Stimulated activated CD4-positive, alpha-beta T cell treated with anti-CD3 and anti-CD28 coated beads, Interleukin-15, amount 100 ng/mL, for 1 hour (primary cell): ENCODE measurements at places on chromosomes 7 and 10.

GRCh38 chr7:155422151-155422550 lies 35.8 kb upstream of the EN2 start:
- no peak for DNase-seq

DNA sequence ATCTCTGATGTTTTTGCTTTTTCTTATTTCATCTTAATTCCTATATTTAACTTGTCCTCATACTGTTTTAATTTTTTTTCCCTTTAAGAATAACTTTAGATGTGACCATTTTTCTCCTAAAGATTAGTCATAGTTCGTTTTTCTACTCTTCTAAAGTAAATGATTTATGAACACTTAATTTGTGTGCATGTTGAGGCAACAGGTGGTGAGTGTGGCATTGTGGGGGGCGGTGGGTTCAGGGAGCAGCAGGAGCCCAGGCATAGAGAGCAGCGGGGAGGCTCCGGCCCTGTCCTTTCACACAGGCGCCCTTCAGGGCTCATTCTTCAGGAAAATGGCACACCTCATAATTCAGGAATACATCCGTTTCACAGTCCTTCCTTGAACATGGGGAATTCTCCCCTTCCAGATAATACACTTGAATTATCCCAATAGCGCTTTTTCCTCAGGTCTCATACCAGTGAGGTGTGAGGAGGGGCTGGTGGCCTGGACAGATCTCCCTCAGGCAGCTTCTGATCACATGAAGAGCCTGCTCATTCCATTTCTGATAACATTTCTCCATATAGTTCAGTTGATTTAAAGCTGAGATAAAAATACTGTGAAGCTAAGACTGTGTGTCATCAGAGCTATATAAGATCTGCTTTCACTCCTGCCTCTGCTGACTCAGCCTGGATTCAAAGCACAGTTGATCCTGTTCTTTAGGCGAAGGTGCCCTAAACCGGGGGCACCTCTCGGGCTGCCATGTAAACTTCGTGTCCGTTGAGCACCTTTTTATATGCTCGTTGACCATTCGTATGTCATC lies 40.2 kb downstream of the CUL1 start:
- DNase-seq: no peak

- no peak for DNase-seq
Measured at GRCh38 chr10:31749981-31750840, 178.4 kb downstream of the ARHGAP12 start.

- DNase-seq: no peak
Measured at GRCh38 chr7:1290026-1290678, 57.5 kb downstream of the UNCX start.

GRCh38 chr10:60594476-60595051 lies 183.7 kb upstream of the CDK1 start:
- no peak for DNase-seq

GRCh38 chr7:19317461-19317860 lies 172.2 kb upstream of the FERD3L start:
- DNase-seq: no peak

DNA sequence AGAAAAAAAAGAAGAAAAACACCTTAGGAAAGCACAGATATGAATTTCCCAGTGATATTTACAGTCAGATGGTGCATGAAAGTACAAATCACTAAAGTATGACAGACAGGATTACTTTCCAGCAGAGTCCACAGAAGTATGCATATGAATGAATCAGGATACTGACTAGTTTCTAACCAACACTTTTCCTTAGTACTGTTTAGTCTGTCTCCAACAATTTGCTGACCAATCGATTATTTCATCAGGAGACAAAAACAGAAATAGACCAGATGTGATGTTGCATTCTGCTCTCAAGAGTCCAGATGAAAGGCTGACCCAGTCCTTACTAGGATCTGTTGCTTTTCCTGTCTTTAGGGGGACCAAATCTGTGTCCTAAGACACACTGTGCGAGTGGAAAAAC lies 14.6 kb downstream of the SLC35B4 start:
- DNase-seq: no peak

- no peak for DNase-seq
Measured at GRCh38 chr10:8453587-8453986, 399.1 kb downstream of the GATA3 start.

DNA sequence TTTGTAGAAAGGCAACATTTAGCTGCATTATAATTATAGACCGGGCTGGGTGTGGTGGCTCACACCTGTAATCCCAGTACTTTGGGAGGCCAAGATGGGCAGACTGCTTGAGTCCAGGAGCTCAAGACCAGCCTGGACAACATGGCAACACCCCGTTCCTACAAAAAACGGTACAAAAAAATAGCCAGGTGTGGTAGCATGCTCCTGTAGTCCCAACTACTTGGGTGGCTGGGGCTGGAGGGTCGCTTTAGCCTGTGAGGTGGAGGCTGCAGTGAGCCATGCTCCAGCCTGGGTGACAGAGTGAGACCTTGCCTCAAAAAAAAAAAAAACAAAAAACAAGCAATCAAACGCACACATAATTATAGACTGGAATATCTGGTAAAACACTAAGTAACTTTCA lies 5.0 kb downstream of the YWHAG start:
- DNase-seq: no peak

GRCh38 chr7:67407392-67408071 lies 410.9 kb downstream of the TYW1 start:
- no peak for DNase-seq

DNA sequence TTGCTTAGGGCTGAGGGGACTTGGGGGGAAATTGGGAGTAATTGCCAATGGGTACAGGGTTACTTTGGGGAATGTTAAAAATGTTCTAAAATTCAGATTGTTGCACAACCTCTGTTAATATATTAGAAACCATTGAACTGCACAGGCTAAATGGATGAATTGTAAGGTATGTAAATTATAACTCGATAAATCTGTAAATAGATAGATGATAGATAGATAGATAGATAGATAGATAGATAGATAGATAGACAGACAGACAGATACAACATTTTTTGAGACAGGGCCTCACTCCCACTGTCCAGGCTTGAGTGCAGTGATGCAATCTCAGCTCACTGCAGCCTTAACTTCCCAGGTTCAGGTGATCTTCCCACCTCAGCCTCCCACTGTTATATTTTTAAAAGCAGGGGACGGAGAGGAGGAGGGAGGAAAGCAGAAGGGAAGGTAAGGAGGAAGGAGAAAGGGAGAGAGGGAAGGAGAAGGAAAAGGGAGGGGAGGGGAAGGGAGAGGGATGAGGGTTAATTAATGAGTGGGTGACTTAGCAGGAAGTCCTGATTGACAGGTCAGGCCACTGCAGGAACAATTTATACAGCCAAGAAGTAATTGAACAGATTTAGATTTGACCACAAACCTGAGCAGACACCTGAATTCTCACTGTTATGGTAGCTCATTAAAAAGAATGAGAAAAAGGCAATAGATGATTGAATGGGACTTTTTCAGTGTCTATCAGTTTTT lies 38.7 kb downstream of the AOC1 start:
- no peak for DNase-seq

DNA sequence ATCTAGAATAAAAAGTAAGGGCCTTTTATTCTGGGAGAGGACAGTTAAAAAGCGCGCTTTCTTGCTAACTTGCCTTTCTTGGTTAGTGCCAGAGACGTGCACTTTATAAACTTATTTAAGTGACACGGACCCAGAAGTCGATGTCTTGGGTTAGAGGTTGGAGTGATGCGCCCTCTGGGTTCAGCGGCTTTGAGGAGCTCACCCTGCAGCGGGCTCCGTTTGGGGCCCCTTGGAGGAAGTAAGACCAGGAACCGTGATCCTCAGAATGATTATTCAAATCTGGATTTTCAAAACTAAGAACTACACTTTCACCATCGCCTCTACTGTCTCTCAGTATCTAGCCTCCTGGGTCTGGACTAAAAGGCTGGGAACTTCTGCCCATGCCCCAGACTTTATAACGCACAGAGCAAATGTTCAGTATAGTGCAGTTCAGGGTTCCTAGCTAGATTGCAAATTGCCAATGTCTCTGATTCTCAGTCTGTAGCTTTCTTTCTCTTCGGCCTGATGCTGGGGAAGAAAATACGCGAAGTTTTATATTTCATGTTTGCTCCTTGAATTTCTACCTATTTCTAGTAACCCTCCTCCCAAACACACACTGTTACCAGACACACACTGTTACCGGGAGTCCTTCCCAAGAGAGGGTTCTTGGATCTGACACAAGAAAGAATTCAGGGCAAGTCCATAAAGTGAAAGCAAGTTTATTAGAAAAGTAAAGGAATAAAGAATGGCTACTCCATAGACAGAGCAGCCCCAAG lies 18.6 kb upstream of the SMO start:
- DNase-seq: no peak

- DNase-seq: peak; percentile 33
Measured at GRCh38 chr7:47968847-47969774, 10.3 kb downstream of the HUS1 start.

GRCh38 chr7:123747620-123748141 lies 1.1 kb downstream of the WASL start:
- no peak for DNase-seq

DNA sequence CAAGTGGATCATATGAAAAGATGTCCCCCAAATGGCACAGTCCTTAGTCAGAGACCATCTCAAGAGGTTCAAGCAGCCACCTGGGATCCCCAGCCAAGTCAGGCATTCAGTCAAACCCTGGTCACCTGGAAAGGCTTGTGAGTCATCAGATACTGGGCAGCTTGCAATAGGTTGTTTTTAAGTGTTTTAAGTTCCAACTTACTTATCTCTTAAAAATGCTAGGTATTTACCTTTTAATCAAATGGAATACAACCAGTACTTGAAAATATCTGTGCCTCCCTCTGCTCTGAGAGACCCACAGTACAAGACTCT lies 262.2 kb downstream of the WDR11 start:
- no peak for DNase-seq

DNA sequence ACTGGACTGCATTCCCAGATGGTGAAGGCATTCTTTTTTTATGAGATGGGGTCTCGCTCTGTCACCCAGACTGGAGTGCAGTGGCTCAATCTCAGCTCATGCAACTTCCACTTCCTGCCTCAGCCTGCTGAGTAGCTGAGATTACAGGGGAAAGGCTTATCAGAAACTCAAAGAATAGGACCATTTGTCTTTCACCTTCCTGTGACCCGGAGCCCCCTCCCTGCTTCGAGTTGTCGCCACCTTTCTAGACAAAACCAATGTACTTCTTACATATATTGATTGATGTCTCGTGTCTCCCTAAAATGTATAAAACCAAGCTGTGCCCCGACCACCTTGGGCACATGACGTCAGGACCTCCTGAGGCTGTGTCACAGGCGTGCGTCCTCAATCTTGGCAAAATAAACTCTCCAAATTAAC lies 1.8 kb upstream of the METTL27 start:
- no peak for DNase-seq

DNA sequence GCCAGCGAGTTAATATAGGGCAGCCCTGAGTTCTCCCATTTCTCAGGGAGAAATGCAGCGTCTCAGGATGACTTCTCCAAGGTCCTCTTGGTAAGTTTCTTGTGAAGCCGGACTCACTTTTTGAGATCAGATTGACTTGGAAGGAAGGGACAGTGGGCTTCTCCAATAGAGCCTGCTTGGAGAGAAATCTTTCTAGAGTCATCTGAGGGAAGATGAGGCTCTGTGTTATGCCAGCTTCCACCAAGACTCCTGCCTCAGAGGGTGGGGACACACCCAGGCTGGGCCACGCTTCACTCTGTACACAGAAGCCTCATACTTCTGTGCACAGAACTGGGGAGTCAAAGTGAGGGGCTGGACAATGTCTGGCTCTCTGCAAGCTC lies 5.6 kb downstream of the C10orf105 start:
- no peak for DNase-seq

DNA sequence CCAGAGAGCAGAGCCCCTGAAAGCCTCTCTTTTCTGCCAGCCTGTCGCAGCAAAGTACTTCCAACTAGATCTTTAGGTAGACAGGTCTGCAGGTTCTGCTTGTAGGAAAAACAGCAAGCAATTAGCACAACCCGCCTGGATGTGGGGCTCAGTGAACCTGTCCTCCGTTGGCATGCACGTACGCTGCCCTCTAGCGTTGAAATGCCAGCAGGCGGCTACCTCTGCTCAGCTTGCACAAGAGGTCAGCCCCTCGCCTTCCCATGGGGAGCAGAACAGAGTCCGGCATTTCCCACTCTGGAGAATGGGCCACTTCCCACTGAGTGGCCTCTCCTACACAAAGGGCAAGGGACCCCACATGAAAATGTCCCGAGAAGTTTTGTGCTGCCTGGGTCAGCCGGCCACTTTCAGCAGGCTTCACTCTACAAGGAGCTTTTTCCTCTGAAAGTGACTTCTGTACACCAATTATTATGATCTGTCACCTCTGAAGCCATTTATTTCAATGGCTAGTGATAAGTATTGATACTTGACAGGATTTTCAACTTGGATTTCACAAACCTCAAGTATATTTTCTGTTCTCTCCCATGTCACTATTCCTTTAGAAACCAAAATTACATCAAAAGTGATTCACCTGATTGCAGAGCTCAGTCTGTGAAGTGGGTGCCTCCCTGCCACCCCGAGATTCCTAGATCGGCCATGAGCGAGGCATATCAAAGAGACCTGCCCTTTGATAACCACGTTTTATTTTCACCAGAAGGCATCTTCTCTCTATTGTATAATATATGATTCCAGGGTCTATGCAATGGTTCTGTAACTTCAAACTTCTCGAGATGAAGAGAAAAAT lies 56.7 kb downstream of the JCAD start:
- DNase-seq: peak; percentile 20

DNA sequence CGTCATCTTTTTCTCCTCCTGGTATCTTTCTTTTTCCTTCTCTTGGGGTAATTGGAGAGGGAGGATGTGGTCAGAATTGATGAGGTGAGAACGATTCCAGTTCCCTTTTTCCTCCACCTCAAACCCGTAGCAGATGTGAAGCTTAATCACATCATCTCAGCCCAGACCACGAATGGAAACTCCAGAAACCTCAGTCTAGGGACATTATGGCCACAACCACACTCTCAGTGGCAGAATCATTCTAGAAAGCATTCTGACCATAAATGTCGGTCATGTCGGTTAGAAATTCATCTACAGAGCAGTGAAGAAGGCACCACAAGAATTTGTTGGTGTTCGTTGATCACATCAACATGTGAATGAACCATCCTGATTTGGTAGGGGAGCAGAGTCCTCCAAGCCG lies 78.7 kb downstream of the GATA3 start:
- DNase-seq: no peak

DNA sequence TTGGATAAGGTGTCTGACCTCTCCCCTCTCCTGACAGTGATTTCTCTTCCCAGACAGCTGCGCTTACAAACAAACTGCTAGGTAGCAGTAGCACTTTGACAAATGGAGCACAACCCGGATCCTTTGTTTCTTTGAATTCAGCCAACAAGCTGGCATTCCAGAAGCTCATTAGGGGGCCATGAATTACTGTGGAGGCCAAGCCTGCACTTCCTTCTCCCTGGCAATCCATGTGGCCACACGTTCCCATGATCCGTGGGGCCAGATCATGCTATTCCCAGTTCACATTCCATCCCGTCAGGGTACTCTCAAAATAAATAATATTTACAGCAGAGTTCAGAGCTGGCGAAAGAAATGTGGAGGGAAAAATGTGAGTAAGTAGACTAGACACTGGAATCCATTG lies 172.4 kb downstream of the PRPF18 start:
- no peak for DNase-seq

- no peak for DNase-seq
Measured at GRCh38 chr7:106012935-106013439, 49.9 kb downstream of the CDHR3 start.

- DNase-seq: no peak
Measured at GRCh38 chr7:81638198-81638597, 131.6 kb downstream of the HGF start.
